AG09309 (cell line): ENCODE measurements at places on chromosomes 2 and 18.
A peak's percentile ranks its signal among the peaks of the same experiment; 100 is the strongest.

- no peak for DNase-seq
These were observed 45.2 kb upstream of the LRRC30 start for GRCh38 chr18:7185701-7186100.

DNA sequence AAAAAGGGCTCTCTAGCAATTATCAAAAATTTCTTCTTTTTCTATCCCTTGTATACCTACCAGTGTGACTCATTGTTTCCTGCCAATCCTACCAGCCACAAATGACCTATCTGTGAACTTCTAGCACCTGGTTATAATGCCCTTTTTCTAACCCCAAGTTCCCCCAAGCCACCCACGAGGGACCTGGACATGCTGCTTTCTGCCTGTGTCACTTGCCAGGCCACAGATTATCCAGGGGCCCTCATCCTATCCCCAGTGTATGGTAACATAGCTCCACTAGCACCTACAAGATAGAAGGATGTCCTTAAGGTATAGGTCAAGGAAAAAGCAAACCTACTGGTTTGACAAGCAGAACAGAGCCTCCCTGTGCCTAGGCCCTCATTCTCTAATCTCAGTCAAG lies 26.8 kb downstream of the AAK1 start:
- DNase-seq: no peak

GRCh38 chr2:26900831-26901321 lies 52.9 kb downstream of the DPYSL5 start:
- DNase-seq: no peak

- DNase-seq: peak; percentile 86
These were observed 87.3 kb downstream of the ACAA2 start for GRCh38 chr18:49725809-49726674.

- DNase-seq: no peak
These were observed 1.5 kb downstream of the ZNF804A start for GRCh38 chr2:184599872-184600222.
